ENCODE measurements at places on chromosomes 2 and 18.
A peak's percentile ranks its signal among the peaks of the same experiment; 100 is the strongest.

DNA sequence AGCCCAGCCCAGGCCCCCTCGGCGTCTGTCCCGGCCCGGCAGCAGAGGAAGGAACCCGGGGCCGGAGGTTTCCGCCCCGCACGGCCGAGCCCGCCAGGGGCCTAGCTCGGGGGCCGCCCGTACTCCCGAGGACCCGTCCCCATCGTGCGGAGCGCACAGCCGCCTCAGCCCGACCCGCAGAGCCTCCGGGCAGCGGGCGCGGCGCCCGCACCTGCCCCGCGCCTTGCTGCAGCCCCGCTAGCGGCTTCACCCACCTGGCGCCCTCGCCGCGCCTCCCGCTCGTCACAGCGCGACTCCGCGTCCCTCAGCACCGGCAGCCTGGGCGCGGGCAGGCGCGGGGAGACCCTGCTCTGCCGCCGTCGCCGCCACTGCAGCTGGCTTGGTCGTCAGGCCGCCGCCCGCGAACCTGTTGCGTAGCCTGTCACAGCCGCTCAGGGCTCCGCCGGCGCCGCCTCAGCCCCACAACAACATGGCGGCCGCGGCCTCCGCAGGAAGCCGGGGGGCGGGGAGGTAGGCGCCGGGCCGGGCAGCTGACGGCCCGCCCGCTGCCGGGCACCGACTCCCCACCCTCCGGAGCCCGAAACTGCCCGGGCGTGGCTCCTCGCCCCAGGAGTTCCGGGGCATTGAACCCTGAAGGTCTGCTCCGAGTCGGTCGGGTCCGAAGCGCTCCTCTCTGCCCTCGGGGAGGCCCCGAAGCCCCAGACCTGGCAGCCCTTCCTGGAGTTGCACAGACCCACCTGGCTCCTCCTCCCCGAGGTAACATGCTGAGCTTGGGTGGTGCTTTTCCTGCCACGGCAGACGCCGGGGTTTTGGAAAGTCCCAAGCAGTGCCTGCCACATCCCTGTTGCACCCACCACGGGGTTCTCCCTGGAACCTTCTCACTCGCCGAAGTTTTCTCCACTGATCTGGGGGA lies at the start of gene ITSN2:
Gene ITSN2, minus strand, starts transcription at position 487 of the 913 bp plus-strand sequence. CDS start 32,454 bp downstream, outside the sequence.
- DNase-seq = peak; percentile 74

- no peak for DNase-seq
Measured at GRCh38 chr18:25140124-25140961, 211.6 kb downstream of the ZNF521 start.

DNA sequence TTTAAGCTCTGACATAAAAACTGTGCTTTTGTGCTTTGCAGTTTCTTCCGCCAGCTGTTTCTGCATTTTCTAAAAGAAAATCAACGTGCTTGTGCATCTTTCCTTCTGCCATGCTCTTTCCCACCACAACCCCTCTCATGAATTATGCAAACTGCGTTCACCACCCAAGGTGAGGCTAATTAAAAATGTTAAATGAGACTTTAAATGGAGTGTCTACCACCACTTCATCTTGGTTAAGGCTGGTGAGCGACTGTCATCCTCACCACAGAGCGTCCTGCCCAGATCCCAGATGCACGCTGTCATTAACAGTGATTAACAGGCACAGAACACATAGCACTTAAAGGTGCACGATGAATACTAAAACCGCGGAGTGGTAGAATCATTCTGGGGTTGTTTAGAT lies 250.5 kb upstream of the RAB6C start:
- no peak for DNase-seq

DNA sequence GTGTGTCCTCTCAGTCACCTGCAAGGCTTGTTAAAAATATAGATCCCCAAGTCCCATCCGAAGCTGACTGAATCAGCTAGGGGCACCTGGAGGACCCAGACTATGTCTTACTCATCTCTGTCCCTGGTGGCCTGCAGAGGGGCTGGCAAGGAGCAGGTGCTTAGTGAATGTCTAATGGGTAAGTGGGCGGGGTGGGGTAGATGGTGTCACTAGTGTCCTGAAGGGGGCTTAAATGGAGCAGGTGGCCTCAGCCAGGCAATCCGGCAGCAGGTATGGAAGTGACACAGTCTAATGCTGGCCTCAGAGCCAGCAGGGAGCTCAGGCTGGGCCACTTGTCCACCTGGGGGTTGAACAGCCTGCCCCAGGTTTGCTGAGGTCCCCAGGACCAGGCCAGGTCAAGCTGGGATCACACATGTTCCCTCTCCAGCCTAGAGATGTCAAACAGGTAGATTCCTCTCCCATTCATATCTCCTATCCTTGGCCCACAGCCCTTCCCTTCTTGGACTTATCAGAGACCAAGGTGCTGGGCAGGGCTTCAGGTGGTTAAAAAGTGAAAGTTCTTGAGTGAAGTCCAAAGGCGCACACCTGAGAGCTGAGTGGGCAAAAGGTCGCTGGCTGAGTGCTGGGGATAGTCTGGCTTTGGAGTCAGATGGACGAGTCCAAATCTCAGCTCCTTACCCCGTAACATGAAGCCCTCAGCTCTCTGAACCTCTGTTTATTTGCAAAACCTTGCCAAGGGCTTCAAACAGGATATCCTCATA lies 1.7 kb downstream of the STEAP3 start:
- no peak for DNase-seq
